Liver (tissue), 10 donors: ENCODE measurements at places on chromosomes 3 and 15. TPM values are rescaled to one million over a fixed set of nuclear protein-coding genes. Genes with fewer than 3 reads are reported as not detected.

Gene SOX2
- total RNA-seq, result not detected

Gene TMEM42
- total RNA-seq, result 5.8 TPM

Gene ZMYND10
- total RNA-seq, result 0.75 TPM

Gene TEX55
- total RNA-seq, result not detected

Gene TRPM1
- not detected for total RNA-seq

Gene GOLGA6D
- total RNA-seq, result 0.08 TPM

Gene CCDC33
- not detected for total RNA-seq

Gene ARHGEF26
- total RNA-seq, result 27.9 TPM

Gene ZDHHC19
- 0.59 TPM for total RNA-seq

Gene LIPH
- total RNA-seq, result 0.23 TPM

Gene HACD3
- 56.4 TPM for total RNA-seq

Gene FEZF2
- total RNA-seq, result not detected

Gene MFGE8
- total RNA-seq, result 6.6 TPM

Gene TM2D3
- total RNA-seq, result 22.0 TPM

Gene SRPRB
- total RNA-seq, result 34.7 TPM

Gene GP9
- not detected for total RNA-seq

Gene NAA50
- total RNA-seq, result 162 TPM

Gene CD80
- total RNA-seq, result 1.5 TPM

Gene CLRN1
- total RNA-seq, result not detected

Gene ADAMTS17
- total RNA-seq, result 46.9 TPM

Gene CERS3
- total RNA-seq, result not detected

Gene CLDN11
- 3.3 TPM for total RNA-seq

Gene ASB14
- total RNA-seq, result not detected

Gene ZBBX
- not detected for total RNA-seq

Gene STRIT1
- not detected for total RNA-seq

Gene CPA3
- total RNA-seq, result 8.6 TPM
